ENCODE measurements at places on chromosomes 3 and 15.

DNA sequence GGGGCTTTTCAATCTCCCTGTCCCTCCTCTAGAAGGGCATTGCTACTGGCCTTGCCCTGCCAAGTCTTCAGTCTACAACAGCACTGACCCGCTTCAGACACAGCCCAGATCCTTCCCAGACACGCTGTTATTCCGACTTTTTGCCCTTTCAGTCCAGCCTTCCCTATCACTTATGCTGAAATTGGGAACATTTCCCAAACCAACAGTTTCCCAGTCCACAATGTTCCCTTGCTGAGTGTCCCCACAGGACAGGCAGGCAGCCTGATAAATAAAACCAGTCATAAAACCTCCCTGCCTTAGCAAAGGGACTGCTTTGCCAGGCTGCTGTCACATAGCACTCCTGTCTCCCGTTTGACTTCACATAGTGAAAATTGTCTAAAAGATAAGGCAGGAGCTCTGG is 43.5 kb downstream of the GOLGA6L2 start:
- DNase-seq = no peak

GRCh38 chr3:77160931-77161497 is 121.1 kb downstream of the ROBO2 start:
- peak; percentile 16 for DNase-seq

GRCh38 chr3:132396255-132396654 is 21.0 kb upstream of the DNAJC13 start:
- no peak for DNase-seq

DNA sequence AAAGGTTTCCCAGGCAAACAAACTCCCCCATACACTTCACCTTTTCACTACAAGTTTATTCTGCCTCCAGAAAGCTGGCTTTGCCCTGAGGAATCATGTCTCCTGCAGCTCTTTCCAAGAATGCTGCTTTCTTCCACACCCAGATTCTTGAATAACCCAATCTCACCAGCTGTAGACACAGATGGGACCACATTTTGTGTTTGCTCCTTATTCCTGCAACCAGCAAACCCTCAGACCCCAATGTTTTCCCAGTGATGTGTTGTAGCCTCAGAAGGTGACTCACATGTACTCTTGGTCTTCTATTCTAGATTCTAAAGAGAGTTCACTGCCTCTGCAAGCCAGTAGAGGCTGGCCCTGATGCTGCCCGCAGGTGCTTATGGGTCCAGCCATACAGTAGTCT is 23.6 kb upstream of the TRIM59 start:
- DNase-seq = no peak

GRCh38 chr3:86949850-86950249 is 41.1 kb downstream of the VGLL3 start:
- DNase-seq = no peak

GRCh38 chr3:195774917-195775316 is 36.8 kb downstream of the MUC4 start:
- no peak for DNase-seq

GRCh38 chr3:128590948-128591347 is 59.7 kb downstream of the RPN1 start:
- DNase-seq = no peak

- DNase-seq = no peak
Measured at GRCh38 chr3:32569540-32570420, 878 bp downstream of the DYNC1LI1 start.

- no peak for DNase-seq
Measured at GRCh38 chr15:53512029-53512428, 247.4 kb downstream of the WDR72 start.

DNA sequence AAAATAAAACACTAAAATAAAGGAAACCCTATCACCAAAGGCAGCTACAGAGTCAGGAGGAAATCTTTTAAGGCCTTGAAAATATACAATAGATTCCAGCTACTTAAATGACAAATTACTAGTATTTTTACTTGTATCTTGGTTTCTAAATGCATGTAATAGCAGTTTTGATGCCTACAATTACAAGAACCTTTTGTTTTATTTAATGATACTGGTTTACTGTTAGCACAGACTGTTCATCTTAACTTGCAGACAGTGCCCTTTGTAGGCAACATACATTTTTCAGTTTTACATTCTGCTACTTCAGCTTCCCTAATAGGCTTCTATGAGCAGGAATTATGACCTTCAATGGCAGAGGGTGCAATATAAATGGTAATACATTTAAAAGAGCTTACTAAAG is 54.1 kb downstream of the ZNF280D start:
- no peak for DNase-seq

DNA sequence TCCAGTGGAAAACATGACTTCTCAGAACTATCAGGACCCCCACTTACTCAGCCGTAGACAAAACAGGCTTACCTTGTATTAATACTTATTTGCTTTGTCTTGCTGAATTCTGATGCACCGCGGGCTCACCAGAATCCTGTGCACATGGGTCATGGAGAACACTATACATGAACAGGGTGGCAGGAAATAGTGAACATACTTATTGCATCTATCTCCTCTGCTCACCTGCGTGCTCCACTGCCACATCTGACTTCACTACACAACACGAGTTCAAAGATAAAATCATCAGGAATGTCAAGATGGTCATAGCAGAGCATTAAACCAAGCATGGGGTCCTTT is 10.7 kb upstream of the MAPK6 start:
- DNase-seq = no peak

Measured in NCI-H187 (cell line).